ENCODE measurements at places on chromosomes 2 and 18.

GRCh38 chr2:235170536-235171521, 219.0 kb downstream of the SH3BP4 start:
- DNase-seq: peak; percentile 93

DNA sequence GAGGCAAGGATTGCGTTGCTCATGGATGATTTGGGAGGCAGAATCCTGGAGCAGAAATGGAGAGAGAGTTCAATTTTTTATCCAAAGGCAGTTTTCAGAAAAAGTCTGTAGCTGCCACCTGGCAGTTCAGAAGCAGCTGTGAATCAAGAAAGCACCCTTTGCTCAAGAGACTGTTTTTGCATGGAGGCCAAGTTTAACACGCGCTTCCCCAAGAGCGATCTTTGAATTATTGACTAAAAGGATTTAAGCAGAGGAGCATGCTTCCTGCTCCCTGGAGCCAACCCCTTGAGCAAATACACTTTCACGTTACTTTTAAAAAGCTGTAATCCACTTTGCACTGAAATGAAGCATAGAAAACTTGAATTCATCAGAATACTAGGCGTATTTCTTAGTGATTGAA, 252.4 kb downstream of the RNF144A start:
- no peak for DNase-seq

GRCh38 chr2:149421791-149422190, 91.4 kb downstream of the LYPD6 start:
- no peak for DNase-seq

DNA sequence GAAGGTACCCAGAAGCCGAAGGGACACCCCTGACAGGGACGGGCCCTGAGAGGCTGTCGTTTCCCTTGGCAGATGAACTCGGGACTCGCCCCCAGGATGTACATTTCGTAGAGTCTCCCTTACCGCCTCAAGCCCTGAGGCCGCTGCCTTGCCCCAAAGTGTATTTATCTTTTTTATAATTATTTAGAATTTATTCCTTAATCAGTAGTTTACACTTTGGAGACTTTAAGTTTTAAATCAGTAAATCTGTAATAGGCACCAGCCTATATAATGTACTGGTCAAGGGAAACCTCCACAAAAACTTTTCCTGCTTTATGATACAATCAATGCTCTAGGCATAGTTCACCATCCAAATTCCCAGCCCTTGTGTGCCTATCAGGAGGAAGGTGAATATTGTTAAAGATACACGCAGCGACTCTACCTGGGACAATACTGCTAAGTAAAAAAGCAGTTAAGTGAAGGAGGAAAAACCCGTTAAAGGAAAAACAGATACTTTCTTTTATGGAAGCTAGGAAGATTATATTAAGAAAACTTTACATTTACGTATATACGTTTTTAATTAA, 848 bp downstream of the VRK2 start:
- DNase-seq: no peak

DNA sequence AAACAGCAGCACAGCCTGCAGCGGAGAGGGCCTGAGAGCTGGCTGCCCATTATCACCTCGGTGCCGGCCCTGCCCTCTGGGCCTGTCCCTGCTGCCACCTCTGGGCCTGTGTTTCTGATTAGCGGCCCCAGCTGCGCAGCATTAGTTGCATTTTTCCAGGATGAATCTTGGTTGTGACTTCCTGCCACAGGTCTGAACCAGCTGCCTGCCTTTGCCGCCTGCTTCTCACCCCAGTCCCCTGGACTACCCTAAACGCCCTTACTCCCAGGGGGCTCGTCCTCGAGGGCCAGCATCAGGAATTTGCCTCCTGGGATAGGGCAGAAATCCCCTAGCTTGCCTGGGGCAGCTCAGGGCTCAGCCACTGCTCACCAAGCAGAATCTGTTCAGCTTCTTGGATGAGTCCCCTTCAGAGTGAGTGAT, 342.8 kb downstream of the DYSF start:
- peak; percentile 94 for DNase-seq

- DNase-seq: no peak
Observed at GRCh38 chr2:10650761-10651160, 39.0 kb downstream of the NOL10 start.

DNA sequence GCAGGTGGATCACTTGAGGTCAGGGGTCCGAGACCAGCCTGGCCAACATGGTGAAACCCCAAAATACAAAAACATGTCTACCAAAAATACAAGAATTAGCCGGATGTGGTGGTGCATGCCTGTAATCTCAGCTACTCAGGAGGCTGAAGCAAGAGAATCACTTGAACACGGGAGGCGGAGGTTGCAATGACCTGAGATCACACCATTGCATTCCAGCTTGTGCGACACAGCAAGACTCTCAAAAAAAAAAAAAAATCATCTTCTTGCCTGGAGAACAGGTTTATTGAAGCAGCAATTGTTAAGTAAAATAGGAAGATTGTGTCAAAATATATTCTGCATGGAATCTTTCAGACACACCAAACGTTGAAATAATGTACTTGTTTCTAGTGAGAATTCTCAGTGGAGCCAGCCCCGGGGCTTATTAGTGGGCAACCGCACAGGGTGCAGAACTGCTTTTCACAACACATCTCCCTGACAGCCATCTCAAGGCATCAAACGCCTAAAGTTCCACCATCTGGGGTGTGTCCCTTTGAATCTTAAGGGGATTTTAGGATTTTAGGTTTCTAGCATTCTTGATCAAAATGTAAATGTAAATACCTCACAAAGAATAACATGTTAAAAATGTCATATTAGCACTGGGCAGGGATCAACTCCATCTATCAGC, 28.6 kb upstream of the PPP4R1 start:
- peak; percentile 43 for DNase-seq

- no peak for DNase-seq
Observed at GRCh38 chr18:39938676-39939608, 2016.1 kb upstream of the PIK3C3 start.

DNA sequence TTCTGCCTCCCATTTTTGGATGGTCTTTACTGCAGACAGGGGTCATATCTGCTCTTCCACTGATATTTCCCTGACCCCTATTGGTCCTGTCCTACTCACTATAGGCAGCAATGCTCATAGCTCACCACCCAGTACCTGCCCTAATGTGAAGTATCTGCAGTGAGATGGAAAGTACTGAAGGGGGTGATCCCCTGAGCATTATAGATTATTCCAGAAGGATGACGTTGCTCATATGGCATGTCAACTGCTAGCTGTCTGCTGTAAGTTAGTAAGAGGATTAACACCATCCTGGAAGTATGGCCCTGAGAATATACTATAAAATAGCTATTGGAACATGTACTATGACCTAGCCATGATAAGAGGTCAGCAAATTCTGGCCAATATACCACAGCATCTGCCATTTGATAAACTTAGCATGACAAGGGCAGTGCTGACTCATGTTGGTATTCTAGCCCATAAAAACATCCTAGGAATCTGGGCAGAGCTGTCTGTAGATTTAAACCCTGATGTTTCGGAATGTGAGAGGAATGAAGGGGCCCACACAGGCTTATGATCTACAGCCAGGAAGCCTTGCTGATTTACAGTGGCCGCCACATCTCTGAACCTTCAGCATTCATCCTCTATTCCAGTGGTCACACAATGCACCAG, 451.4 kb downstream of the TNS1 start:
- DNase-seq: peak; percentile 92

DNA sequence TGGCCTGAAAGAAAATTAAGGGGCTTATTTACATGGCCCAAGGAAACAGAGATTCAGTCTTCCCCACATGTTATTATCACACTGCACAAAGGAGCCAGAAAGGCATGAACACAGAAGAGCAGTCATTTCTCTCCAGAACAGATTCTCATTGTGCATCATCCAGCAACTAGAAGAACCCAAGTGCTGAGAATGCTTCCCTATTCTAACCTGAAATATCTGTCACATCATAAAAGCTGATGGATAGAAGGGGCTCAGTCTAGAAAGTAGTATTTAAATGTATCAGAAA, 145.8 kb downstream of the TMEM163 start:
- DNase-seq: no peak

DNA sequence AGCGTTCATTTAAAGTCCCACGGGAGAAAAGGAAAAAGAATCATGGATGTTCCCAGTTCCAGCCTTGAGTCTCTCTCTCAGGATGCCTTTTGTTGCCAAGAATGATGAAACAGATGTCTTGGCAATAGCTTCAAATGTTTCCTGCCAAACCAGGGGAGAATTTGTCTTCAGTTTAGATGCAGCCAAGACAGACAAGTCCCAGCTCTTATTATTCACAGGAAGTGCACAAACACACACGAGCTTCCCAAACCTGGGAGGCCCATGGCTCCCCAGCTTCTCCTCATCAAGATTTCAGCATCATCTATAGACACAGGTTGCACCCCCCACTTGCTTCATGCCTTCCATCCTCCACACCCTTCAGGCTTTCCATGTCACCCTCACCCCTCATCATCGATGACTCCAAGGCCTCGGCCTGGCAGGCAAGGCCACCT, 45.9 kb downstream of the HS1BP3 start:
- peak; percentile 52 for DNase-seq

DNA sequence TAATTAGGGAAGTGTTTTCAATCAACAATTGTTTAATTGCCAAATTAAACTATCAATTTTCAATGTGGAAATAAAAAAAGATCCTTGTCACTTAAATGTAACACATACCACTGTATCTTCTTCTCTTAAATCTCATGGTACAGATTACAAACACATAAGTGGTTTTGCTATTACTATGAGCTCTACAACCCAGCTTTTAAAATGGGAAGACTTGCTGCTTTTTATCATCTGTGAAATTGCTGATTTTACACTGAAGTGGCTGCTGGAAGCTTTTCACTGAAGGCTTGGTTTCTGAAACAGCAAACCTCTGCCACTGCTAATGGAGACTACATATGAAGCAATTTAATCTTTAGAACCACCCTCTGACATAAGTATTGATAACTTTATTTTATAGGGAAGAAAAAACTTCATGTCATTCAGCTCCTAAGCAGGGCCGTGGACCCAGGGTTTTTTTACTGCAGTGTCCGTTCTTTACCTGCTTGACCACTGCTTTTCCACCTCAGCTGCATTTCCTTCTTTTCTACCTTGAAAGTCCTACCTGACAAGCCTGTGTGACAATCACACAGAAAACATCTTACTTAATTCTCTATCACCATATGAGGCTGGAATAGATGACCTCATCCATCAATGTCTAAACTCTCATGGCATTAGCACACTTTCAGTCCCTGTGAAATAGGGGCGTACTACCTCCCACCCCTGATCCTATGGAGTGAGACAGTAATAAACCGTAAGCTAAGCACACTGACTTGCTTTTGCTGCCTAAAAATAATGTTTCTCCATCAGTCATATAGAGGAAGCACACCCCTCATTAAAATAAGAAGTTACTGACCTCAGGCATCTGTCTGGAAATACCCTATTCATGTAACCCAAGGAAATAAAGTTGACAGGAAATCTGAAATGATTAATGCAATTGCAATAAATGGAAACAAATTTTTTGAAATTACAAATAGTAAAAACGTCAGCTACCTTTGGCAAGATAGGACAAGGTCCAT, 19.2 kb upstream of the SLC8A1 start:
- no peak for DNase-seq

DNA sequence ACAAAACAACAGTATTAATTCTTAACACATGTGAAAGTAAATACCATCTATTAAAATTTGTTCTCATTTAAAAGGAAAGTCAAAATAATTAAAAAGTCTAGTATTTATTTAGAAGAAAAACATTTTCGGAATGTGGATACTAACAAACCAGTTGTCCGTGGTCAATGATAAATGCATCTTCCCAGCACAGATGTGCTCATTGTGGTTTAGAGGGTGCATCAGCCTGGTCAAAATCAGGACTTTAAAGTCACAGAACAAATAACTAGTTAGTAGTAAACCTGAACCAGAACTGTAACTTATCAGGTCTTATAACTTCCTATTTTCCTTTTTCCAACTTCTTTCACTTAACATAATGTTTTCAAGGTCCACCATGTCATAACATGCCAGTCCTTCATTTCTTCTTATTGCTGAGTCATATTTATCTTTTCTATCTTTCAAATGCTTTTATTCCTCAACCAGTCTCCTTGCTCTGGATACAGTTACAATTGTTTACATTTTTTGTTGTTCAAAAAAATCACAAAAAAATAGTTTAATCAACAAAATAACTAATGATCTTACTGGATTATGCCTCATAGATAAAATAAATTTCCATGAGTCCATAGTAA, 55.8 kb downstream of the ID2 start:
- no peak for DNase-seq

GRCh38 chr18:6659963-6660725, 69.4 kb upstream of the ARHGAP28 start:
- DNase-seq: no peak

- peak; percentile 62 for DNase-seq
Observed at GRCh38 chr2:24721470-24721869, 71.7 kb downstream of the PTRHD1 start.

- no peak for DNase-seq
Observed at GRCh38 chr2:175461839-175462238, 280.3 kb upstream of the ATP5MC3 start.

DNA sequence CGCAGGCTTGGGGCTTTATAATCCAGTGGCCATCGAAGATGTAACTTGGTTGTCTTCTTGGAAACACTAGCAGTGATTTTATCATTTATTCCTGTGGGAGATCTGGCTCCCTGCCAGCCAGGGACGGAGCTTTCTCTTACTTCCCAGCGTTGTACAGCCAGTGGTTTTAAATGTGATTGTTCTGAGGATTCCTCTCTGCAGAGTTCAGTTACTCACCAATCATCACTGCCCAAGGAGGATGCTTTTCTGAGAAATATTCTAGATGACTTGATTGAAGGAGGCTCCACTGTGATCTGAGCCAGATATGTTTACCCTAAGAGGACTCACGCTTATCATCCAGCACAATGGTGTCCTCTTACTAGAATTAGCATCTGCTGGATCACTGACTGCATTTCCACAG, 744.3 kb downstream of the RNF144A start:
- peak; percentile 18 for DNase-seq

Data from fibroblast of skin of back (primary cell).